ENCODE measurements at places on chromosomes 16 and 17.
A peak's percentile ranks its signal among the peaks of the same experiment; 100 is the strongest.

DNA sequence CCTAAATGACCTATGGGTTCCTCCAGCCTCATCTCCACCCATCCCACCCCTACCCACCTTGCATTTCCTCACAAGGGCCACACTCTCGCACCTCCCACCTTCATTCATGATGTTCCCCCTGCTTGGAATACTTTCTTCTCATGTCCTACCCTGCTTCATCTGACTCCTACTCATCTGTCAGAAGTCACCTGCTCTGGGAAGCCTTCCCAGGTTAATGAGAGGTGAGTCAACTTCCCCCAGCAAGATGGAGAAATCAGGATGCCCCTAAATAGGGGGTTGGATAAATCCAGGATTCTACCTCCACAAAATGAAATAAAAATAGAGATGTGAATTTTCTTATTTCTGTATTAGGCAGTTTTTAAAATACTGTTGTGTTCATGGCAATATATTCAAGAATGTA, 51.0 kb upstream of the WSB1 start:
- DNase-seq = no peak

GRCh38 chr16:21005008-21005407, 104.4 kb downstream of the LYRM1 start:
- DNase-seq = no peak

DNA sequence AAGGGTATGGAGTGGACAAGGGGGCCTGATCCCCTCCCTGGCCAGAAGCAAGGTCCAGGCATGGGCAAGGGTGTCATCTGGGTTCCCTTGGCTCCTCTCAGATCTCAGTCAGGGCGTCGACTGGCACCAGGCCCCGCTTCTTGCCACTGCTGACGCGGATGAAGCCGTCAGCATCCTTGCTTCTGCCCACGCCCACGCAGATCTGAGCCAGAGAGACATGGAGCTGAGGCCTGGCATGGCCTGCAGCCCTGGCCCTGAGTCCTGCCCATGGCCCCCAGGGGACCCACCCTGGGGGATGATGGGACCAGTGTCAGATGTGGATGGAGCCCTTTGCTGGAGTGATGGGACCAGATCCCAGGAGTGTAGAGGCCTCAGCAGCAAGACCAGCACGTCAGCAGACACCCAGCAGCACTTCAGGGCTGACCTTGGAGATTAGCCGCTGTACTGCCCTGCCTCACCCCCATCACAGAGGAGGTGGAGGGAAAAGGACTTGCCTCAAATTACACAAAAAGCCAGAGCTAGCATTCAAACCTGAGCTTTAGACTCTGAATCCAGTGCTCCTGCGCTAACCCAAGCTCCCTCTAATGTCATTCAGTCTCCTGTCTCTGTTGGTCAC, 12.2 kb downstream of the RPL19 start:
- peak; percentile 61 for DNase-seq

- DNase-seq = no peak
Observed at GRCh38 chr17:9403257-9403656, 172.4 kb downstream of the STX8 start.

DNA sequence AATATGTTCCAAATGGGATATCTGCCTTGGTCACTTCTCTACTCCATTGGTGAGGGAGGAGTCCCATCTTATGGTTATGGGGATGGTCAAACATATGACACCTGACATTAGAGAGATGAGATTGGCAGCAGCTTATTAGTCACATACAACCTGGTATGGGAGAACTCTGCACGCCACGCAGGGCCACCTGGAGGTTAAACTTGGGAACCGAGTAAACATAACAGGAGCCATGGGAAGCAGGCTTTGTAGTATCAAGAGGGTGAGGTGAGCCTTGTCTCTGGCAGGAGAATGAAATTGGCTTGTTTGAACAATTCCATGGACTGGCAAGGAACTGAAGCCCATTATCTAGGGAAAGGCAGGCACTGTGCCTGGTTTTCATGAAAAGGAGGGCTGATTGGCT, 238.7 kb upstream of the ELAC2 start:
- DNase-seq = no peak

DNA sequence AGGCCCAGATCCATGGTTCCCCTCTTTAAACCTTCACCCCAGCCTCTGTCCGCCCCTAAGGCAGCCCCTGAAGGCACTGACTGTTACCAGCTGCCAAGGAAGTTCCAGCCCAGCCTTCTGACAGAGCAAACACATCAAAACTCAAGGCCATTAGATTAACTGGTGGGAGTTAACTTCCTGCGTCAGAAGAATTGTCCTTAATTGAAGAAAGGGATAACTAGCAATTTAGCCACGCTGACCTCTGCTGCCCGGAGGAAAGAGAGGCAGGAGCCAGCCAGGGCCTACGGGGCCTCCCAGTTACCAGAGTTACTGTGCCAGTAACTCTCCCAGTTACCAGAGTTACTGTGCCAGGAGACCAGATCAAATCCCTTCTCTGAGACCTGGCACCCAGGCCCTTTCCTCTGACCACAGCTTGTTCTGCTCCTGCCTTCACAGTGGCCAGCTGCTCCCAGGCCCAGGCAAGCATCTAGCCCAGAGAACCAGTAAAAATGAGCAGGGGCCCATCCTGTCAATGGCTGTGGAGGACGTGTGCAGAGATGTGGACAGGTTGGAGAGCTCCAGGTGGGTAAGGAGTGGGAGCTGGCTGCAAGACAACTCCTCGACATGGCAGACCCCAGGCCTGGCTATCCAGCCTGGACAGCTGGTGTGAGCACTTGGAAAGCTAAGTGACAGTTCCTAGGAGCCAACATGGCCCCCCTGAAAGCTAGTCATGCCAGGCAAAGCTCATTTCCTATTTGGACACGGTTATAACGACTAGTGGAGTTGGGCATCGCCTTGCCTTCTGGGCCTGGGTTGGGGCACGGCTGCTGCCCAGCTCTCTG, 2.8 kb upstream of the PITPNM3 start:
- DNase-seq = no peak

DNA sequence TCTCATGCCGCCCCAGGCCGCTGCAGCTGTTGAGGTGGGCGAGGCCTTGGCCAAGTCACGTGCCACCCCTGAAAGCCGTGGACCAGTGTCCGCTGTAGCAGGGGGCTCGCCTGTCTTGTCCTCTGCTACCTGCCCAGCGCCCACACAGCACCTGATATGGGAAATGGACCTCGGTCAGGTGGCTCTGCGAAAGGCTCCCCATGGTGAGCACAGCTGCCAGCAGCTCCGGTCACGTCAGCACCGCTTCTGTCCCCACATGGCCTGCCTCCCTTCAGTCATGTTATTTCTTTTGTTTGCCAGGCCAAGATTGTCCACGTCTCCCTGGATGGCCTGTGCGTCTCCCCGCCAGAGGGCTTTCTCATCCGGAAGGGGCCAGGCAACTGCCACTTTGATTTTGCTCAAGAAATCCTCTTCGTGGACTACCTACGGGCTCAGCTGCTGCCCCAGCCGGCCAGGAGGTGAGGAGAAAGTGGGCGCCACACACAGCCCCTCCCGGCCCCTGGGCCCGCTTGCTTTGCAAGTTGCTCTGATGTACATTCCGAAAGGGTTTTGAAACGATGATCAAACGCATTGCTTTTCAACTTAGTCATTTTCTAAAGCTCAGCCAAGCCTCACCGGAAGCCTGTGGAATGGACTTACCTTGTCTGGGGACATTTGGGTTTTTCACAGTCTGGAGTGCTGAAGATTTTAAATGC, 219.8 kb downstream of the KATNIP start:
- peak; percentile 15 for DNase-seq

DNA sequence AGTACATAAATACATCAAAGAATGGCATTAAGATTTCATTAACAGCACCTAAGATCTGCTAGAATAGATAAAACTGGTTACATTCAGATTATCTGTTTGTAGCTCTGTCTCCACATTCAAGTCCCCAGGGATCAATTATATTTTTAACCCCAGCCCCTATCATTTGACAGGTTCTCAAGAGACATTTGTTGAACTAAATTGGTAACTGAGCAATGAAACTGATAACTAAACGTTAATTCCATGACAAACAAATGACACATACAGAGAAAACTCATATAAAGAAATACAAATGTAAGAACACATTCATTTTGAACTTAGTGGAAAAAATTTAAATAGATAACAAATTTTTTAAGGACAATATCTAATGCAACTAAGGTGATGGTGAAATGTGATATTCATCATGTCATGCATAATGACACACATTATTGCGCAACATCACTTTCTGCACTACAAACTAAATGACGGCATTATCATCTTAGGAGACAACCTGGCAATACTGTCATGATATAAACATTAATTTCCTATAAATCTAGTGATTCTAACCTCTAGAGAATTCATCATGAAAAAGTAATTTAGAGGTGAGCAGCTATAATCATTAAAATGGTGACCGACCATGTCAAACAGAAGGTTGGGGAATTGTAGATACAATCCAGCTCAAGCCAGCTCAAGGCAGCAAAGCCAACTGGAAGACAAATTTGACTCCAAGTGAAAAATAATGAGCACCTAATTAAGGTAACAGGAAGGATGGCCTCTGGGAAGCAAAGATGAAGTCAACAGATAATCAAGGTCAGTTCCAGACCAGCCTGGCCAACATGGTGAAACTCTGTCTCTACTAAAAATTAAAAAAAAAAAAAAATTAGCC, 9.5 kb downstream of the ARHGAP17 start:
- peak; percentile 79 for DNase-seq
